ENCODE measurements at places on chromosomes 7 and 10. TPM values are rescaled to one million over a fixed set of nuclear protein-coding genes. Genes with fewer than 3 reads are reported as not detected.

The SMNDC1 gene
- total RNA-seq: 48.8 TPM

The FGL2 gene
- not detected for total RNA-seq

The PRTFDC1 gene
- total RNA-seq: 17.1 TPM

The ELFN1 gene
- total RNA-seq: 0.35 TPM

The HOXA10 gene
- 7.5 TPM for total RNA-seq

The CAMK1D gene
- total RNA-seq: 8.8 TPM

The KLF14 gene
- total RNA-seq: 0.05 TPM

The GLI3 gene
- 0.47 TPM for total RNA-seq

The TES gene
- 58.6 TPM for total RNA-seq

The GIMAP1 gene
- total RNA-seq: not detected

The ODAD2 gene
- total RNA-seq: not detected

The CYP2C8 gene
- not detected for total RNA-seq

The METTL2B gene
- 20.4 TPM for total RNA-seq

The SEM1 gene
- total RNA-seq: 390 TPM

The CUZD1 gene
- 1.8 TPM for total RNA-seq

The BAMBI gene
- total RNA-seq: 18.8 TPM

The ACSL5 gene
- total RNA-seq: 0.32 TPM

The LARP4B gene
- 33.1 TPM for total RNA-seq

The IMPDH1 gene
- total RNA-seq: 86.0 TPM

The MET gene
- 96.4 TPM for total RNA-seq

The TAS2R5 gene
- 0.50 TPM for total RNA-seq

The RAMP3 gene
- not detected for total RNA-seq

The HSPA12A gene
- total RNA-seq: 12.5 TPM

The NAT16 gene
- 0.06 TPM for total RNA-seq

The LIPF gene
- not detected for total RNA-seq

The PLEKHS1 gene
- total RNA-seq: 0.07 TPM

The SP8 gene
- total RNA-seq: not detected

The AKR1E2 gene
- total RNA-seq: 6.3 TPM

The AKR1C8 gene
- 0.21 TPM for total RNA-seq

The SPDYE2 gene
- not detected for total RNA-seq

The SPAM1 gene
- not detected for total RNA-seq

The TMEM236 gene
- total RNA-seq: 0.07 TPM

The MRC1 gene
- total RNA-seq: not detected

The CPA2 gene
- 0.15 TPM for total RNA-seq
